ENCODE measurements at places on chromosomes 11 and 22.

DNA sequence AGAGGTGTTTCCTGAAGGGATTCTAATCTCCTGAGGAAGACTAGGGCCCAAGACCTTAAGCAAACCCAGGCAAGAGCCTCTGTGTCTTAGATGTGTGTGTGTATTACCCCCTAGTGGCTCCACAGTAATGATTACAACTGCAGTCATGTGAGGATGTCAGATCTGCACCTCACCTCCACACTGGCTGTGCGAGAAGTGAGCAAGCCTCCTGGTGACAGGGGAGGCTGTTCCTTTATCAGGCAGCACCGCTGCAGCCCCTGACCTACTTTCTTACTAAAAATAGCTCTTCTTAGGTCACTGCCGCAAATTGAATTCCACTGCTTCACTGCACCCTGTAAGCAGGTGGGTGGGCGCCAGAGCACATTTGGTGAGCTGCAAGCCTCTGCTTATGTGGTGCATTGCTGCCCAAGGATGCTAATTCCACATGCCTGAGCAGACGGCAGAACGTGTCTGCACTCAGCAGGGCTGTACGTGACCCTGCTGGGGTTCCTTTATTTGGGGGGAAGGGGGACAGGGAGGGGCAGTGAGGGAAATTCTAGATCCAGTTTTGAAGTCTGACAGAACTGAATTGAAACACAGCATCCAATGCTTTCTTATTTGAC, 112.4 kb downstream of the KCNC1 start:
- DNase-seq: peak; percentile 19

DNA sequence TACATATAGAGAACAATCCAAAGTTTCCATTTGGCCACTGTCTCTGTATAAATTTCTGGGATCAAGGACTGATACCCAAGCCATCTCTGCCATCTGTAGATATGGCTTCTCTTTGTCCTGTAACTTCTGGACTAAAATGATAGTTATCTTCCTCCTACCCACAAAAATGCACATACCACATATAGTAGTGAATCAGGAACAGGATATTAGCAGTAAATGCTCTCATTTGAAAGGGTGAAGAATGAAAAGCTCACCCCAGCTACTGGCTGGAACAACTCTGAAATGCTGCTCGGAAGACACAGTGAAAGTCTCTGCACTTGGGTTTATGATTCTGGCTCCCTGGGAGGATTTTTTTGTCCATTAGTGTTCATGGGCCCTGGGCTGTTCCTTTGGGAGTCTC, 856.4 kb upstream of the LRRC4C start:
- no peak for DNase-seq

GRCh38 chr22:18022876-18023275, 1.5 kb downstream of the MICAL3 start:
- DNase-seq: no peak

DNA sequence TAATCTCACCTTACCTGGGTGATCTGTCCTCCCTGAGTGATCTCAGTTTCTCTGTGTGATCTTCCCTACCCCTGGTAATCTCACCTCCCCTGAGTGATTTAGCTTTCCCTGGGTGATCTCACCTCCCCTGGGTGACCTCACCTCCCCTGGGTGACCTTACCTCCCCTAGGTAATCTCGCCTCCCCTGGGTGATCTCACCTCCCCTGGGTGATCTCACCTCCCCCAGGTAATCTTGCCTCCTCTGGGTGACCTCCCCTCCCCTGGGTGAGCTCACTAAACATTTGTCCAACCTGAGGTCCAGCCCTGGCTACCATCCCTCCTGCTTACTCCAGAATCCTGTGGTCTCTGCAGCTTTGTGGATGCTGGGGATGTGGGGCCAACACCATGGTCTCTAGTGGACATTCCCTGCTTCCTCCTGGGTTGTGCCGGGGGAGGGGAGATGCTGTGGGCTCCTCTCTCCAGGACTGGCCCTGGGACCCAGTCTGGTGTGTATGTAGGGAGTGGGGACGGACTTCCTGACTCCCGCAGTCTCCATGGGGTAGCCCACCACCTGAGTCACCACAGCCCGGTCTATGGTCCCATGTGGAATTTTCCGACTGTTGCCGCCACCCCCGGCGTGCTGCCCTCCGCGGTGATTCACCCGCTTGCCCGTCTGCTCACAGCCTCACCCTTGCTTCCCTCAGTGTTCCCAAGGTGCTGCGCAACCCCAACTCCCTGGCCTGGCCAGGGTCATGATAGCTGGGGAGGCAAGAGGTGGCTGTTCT, 9.9 kb downstream of the LSP1 start:
- no peak for DNase-seq

DNA sequence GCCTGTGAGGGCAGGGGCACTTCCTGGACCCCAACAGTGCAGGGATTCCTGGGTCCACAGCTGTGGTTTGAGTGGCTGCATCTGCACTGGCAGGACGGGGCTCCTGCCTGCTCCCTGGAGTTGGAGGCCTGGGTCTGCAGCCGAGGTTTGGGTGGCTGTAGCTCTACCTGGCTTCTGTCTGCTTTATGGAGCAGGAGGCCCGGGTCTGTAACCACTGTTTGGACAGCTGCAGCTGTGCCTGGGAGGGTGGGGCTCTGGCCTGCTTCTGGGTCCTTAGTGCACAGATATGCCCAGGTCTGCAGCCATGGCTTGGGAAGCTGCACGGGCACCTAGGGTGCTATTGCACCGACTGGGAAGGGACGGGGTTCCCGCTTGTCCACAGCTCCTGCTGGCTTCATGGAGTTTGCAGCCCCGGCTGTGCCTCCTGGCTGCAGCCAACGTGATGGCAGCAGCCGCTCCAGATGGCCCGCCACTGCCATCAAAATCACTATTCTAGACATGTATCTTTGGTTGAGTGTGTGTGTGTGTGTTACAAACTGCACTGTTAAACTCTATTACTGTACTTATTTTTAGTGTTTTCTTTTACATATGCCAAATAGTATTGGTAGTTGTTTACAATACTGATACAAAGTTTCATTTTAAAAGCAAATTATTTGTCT, 412.3 kb upstream of the KIRREL3 start:
- no peak for DNase-seq

GRCh38 chr22:38694940-38695339, 5.8 kb downstream of the JOSD1 start:
- no peak for DNase-seq

DNA sequence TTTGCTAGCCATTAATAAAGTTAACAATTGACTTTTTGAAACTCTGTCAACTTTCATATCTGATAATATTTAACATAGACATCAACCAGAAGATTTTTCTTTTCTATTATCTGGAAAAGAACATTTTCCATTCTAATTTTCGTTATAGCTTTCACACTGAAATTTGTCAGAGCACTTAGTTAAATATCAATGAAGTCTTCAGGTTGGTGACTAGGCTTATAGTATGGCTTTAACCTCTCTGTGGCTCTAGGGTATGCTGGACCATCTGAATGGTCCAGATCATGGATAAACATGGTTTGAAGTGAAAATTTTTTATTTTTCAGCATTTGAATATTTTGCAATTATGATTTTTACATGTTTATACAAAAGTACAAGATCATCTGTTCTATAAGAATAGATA, 548.1 kb downstream of the CNTN5 start:
- no peak for DNase-seq

GRCh38 chr11:100681064-100681502, 6.0 kb upstream of the ARHGAP42 start:
- peak; percentile 34 for DNase-seq

DNA sequence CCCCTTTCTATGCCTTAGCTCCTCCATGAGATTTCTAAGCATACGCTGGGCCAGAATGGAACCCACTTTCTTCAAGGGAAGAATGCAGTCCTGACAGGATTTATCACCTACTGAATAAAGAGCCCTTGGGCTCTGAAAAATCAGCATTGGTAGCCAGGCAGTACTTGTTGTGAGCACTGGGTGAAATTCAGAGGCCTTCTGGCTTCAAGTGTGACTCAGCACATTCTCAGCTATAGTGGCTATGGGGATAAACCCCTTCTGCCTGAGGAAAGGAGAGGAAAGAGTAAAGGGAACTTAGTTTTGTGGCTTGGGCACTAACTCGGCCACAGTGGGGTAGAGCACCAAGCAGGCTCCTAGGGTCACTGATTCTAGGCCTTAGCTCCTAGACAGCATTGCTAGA, 574.8 kb downstream of the JRKL start:
- no peak for DNase-seq

DNA sequence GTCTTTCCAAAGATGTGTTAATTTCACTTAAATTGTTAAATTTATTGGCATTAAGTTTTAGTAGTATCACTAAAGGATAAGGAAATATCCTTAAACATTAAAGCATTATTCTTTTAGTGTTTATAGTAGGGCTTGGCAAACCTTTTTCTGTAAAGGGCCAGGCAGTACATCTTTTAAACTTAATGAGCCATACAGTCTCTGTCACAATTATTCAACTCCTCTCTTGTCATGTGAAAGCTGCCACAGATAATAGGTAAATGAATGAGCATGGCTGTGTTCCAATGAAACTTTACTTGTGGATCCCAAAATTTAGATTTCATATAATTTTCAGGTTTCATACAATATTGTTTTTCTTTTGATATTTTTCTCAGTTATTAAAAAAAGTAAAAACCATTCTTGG, 268.2 kb upstream of the C11orf87 start:
- no peak for DNase-seq

DNA sequence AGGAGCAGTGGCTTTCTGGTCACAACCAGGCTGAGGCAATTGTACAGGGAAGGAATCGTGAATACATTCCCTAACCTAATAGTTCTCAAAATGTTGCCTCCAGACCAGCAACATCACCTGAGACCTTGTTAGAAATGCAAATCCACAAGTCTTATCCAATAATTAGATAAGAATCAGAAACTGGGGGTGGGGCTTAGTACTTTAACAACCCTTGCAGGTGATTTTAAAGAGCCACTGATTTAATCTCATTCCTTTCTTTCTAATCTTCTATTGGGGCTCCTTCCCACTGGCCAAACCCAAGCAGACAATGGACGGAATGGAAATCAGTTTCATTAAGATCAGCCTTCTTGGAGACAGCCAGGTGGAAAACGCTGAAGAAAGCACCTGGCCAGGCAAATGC, 142.4 kb upstream of the DDI1 start:
- no peak for DNase-seq

DNA sequence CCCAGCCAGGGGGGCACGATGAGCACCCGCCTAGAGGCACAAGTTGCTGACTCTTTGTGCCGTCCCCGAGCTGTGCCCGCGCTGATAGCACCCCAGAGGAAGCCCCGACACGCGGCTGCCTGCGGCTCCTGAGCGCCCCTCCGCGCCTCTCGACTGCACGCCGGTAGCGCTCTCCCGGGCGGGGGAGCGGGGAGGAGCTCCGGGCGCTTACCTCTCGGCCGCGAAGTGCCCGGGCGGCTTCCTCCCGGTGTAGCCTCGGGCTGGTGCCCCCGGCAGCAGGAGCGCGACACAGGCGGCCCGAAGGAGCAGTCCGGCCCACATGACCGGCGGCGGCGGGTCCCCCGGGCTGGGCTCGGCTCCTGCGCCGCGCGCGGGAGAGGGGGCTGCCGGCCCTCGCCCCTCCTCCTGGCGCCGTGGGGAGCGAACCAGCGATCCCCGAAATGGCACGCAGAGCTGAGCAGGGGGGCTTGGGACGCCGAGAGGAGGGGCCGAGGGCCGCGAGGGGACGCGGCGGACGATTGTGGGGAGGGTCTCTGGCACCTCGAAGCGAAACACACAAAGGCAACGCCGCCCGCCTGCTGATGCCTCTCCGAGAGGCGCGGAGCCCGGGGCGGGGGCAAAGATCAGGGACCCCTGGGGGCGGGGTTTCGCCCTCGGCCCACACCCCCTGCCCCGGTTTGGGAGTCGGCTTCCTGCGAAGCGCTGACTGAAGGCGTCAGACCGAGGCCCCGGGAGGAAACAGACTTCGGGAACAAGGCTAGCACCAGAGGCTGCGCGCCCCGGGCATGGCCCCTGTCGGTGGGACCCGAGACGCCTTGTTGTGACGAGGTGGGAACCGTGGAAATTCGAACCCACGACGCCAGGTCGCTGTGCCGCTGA, at the start of gene VWCE:
Gene VWCE, minus strand, starts transcription at position 600 of the 879 bp plus-strand sequence. Its CDS starts 279 bp downstream, at position 321.
- peak; percentile 60 for DNase-seq

DNA sequence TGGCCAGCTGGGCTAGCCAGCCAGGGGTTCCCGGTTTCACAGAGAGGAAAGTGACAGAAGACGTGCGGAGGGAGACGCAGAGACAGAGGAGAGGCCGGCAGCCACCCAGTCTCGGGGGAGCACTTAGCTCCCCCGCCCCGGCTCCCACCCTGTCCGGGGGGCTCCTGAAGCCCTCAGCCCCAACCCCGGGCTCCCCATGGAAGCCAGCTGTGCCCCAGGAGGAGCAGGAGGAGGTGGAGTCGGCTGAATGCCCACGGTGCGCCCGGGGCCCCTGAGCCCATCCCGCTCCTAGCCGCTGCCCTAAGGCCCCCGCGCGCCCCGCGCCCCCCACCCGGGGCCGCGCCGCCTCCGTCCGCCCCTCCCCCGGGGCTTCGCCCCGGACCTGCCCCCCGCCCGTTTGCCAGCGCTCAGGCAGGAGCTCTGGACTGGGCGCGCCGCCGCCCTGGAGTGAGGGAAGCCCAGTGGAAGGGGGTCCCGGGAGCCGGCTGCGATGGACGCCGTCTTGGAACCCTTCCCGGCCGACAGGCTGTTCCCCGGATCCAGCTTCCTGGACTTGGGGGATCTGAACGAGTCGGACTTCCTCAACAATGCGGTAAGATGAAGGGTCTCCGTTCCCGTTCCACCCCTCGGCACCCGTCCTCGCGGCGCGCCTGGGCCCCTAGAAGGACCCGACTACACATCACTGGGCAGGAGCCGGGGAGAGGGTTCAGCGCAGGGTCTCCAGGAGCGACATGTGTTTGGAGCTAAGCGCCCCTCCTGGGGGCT, at the start of gene CREB3L1:
Gene CREB3L1, plus strand, starts transcription at position 41 of the 765 bp plus-strand sequence. Its CDS starts 450 bp downstream, at position 491.
- DNase-seq: peak; percentile 32

- DNase-seq: no peak
Measured at GRCh38 chr11:72600557-72600956, 73.7 kb downstream of the PDE2A start.

DNA sequence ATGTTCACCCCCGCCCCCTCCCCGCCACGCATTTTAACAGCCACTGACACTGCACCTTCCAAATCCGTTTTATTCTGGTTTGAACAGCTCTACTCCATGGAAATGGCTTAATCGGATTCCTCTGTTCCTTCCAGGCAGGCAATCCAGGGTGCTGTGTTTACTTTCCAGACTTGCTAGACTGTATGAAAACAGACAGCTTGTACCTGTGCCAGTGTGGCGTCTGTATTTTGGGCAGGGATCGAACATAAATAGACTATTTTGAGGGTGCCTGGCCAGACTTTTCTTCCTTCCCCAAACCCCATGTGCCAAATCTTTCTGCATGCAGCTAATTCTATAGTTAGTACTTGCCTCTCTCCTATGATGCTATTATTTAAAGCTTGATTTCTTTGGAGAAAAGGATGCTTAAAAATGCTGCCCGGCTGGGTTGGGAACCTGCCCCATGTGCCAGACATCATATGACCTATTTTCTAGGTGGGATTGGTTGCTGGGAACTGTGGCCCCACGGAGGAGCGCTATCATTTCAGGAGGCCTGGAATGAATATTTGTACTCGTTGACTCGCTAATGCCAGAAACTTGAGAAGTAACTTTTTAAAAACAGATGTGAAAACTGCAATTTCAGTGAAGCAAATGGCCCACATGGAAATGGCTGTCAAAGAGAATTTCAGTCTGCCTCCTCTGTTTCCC, 814.8 kb downstream of the BRD1 start:
- no peak for DNase-seq

- DNase-seq: no peak
Measured at GRCh38 chr11:47534704-47535251, 18.2 kb downstream of the CELF1 start.

Measured in BE2C (cell line).